ENCODE measurements at places on chromosomes 12 and 14. TPM values are rescaled to one million over a fixed set of nuclear protein-coding genes. Genes with fewer than 3 reads are reported as not detected.

DNA sequence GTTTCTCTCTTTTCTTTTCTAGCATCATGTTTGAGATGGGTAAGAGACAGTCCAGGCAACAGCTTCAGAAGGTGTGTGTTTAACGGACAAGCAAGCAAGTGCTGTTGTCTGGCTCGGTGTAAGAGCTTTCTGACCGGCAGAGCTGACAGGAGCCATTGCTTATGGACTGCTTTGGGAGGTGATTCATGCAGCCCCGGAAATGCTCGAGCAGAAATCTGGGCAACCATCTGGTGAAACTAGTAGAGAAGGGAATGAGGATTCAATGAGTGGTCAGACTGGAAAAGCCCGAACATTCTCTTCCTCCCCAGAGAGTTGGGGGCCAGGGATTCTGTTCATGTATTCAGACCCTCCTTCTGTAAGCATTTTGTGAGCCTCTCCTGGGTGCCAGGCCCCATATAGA lies 24.4 kb downstream of the TUNAR start:
- DNase-seq: no peak

DNA sequence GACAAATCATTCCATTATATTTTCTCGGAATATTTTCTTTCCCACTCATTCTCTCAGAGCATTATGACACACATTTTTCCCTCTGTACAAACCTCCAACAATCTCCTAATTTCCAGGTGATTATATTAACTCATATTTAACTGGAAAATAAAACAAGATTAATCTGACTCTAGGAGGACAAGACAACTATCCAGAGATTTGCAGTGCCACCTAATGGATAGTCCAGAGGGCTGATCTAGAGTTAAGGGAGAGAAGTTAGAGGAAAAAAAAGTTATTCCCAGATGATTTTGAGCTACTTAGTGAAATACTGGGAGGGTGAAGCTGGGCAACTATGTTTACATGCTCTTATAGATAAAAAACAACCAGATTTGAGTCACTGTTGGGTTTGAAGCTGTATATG lies 161.7 kb downstream of the ALX1 start:
- no peak for DNase-seq

DNA sequence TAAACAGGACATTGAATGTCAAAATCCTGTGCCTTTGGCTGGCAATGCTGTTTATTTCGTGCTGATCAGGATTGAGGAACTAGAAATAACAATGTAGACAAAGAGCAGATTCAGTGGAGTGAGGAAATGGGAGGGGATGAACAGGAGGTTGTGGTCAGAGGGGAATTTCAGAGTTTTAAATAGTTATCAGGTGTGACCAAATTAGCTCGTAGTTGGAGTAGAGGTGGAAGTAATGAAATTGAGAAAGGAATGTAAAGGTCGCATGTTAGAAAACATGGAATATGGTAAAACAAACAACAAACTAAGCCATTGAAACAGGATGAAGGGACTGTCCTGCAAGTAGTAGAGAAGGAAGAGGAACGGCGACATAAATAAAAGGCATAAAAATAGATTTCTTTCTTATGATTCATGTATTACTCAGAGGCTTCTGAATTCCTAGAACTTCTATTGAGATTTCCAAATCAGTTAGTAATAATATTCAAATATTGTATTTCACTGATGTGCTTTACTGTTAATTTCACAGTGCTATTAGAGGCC lies 9.5 kb upstream of the SAV1 start:
- no peak for DNase-seq

DNA sequence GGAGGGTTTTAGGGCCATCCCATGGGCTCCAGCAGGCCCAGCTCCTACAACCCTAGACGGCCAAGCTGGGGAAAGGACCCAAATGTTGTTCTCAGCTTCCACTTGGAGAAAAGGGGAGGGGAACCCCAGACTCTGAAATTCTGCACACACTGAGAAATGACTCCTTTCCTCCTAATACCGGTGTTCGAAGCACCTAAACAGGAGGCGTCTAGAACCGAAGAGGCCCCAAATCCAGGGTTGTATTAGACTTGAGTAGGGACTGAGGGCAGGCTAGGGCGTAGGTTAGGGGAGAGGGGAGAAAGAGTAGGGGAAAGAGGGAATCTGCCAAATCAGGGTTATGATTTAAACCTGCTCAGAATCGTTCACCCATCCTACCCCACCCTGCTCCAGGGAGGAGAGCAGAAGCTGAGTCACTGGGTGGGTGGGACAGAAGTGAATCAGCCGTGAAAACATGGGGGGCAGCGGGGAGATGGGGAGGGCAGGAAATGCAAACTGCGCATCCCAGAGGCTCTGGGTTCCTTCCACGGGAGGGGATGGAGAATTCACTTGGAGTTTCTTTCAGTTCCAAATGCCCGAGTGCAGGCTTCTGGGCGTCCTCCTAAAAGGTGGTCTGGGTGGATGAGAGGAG lies 1.0 kb downstream of the IGFBP6 start:
- no peak for DNase-seq

- DNase-seq: peak; percentile 91
Observed at GRCh38 chr14:104436047-104436591, 143.4 kb upstream of the C14orf180 start.

ACSM4 gene
- not detected for total RNA-seq

RARG gene
- 10.3 TPM for total RNA-seq

PTPRQ gene
- total RNA-seq: 5.0 TPM

CCDC198 gene
- not detected for total RNA-seq

JPH4 gene
- total RNA-seq: 0.83 TPM

Measured in esophagus muscularis mucosa (tissue), 4 donors.